ENCODE measurements at places on chromosomes 11 and 22. TPM values are rescaled to one million over a fixed set of nuclear protein-coding genes. Genes with fewer than 3 reads are reported as not detected.

The GRAMD4 gene
- total RNA-seq, result 55.8 TPM

The GRK3 gene
- 62.9 TPM for total RNA-seq

The ACR gene
- total RNA-seq, result not detected

The TMEM86A gene
- 6.9 TPM for total RNA-seq

The PARVA gene
- 5.6 TPM for total RNA-seq

The OR8U1 gene
- not detected for total RNA-seq

The NFAM1 gene
- total RNA-seq, result 0.62 TPM

The TRIM21 gene
- total RNA-seq, result 6.6 TPM

The ADAMTS15 gene
- total RNA-seq, result 4.7 TPM

DNA sequence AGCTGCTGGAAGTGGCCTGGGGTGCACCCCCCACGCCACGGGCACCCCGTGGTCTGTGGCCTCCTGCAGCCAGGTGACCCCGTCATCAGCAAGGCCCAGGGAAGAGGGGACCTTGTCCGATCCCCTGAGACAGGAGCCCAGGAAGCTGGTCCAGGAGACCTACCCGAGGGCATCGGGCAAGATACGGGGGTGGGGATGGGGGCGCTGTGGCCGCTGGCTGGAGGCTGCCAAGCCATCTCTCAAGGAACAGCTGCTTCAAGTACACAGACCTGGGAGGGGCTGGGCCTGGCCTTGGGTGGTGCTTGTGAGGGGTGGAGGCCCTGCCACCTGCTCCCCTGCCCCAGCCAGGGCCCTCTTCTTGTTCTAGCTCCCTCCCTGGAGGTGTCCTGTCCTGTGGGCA lies 1272.1 kb downstream of the BRD1 start:
- no peak for DNase-seq

DNA sequence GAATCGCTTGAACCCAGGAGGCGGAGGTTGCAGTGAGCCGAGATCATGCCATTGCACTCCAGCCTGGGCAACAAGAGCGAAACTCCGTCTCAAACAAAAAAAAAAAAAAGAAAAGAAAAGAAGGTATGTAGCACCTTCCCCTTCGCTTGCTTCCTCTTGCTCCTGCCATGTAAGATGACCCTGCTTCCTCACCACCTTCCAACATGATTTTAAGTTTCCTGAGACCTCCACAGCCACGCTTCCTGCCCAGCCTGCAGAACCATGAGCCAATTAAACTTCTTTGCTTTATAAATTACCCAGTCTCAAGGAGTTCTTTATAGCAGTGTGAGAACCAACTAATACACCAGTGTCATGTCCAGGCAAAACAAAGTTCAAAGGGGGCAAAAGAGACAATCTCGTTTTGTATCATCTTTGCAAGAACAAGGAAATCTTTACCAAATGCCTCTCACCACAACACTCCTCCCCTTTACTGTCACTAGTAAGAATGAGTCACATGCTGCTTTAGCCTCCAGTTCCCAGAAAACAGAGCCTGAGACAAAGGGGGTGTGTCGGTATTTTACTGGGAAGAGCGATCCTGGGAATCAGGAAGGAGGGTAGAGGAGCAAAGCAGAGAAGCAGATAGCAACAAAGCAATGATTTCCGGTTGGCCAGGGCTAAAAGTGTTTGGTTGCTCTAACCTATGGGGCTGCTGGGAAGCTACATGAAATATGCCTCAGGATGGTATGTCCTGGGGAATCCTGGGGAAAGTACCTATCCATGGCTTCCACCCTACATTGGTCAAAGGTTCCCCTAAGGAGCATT lies 10.5 kb upstream of the MCHR1 start:
- no peak for DNase-seq

DNA sequence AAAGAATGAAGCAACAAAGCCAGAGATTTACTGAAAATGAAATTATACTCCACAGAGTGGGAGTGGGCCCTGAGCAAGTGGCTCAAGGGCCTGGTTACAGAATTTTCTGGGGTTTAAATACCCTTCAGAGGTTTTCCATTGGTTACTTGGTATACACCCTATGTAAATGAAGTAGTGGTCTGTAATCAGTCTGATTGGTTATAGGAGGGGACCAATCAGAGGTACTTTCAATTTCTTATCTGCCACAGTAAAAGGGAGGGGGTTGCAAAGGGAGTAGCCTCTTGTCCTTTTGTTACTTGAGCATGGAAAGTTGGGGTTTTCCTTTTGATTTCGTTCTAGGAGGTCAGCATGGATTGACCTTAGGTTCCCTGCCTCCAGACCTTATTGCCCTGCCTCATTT lies 63.5 kb downstream of the ATM start:
- no peak for DNase-seq

DNA sequence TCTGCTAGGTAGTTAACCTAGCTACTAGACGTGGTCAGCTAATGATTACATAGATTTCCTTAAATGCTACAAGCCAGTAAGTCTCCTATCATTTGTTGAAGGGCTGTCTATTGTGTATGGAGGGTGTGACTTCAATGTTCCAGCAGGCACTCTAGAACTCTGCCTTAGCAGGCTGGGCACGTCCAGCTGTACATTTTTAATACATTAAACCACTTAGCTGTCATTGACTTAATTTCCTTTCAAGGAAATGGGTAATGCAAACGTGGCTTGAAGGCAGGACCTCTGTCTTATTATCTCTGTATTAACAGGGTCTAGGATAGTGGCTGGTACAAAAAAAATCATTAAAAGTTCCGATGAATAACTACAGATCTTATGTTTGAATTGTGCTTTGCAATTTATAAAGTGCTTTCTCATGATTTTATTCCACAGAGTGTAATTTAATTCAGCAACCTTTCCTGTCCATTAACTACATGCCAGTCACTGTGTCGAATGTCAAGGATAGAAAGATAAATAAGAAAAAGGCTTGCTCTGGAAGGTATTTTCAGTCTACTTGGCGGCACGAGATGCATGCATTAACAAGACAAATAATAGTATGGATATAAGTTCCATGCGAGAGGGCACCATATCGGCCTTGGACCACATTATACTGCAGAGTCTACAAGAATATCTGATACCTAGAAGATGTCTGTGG lies 60.3 kb downstream of the APOL3 start:
- no peak for DNase-seq

GRCh38 chr11:57742087-57742452 lies 779 bp downstream of the SELENOH start:
- no peak for DNase-seq

DNA sequence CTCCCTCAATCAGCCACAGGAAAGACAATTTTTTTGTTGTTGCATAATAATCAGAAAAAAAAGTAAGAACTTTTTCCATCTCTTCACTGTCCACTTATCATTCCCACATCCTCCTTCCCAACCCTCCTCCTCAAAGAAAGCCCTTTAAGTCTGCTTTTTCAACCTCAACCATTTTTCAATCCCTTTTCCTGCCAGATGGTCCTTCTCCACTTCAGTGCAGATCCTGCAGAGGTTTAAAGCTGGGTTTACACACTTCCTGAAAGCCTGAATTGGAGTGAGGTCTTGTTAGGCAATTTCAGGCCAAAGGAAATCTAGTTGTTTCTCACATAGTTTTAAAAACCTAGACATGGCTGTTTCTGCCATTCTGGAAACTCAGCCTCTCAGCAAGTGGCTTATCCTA lies 78.3 kb downstream of the RPL27A start:
- DNase-seq, result no peak

DNA sequence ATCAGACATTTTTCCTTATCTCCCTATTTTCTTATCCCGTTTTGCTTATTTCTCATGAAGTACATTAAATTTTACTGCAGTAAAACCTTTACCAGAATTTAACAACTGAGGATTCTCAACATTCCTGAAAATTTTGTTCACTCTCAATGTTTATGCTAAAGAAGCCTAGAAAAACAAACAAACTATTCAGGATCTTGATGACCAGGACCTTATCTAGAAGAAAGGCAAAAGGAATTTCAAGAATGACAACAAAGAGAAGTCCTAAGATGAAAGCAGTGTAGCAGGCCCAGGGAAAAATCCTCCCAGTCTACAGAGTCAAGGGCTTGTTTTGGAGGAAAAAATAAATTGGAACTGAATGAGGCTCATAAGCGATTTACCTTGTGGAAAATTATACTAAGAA lies 283.3 kb upstream of the ARHGAP42 start:
- DNase-seq, result no peak

DNA sequence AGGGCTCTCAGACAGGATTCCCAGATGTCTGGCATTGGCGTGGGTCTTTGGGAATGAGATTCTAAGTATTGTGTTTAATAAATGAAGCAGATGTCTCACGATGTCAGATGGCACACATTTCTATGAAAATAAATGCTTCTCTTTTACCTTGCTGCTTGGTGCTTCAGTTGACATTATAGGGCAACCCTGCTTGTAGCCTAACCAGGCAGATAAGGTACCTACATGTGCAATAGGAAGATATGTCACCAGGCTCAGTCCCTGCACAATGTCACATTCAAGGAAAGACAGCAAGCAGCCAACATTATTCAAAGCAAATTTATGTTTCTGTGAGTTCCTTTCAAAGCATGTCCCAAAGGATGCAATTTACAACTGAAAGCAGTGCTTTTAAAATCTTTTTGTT lies 43.4 kb upstream of the SYN3 start:
- DNase-seq, result no peak

GRCh38 chr22:38186429-38186828 lies 4.8 kb upstream of the PLA2G6 start:
- no peak for DNase-seq

DNA sequence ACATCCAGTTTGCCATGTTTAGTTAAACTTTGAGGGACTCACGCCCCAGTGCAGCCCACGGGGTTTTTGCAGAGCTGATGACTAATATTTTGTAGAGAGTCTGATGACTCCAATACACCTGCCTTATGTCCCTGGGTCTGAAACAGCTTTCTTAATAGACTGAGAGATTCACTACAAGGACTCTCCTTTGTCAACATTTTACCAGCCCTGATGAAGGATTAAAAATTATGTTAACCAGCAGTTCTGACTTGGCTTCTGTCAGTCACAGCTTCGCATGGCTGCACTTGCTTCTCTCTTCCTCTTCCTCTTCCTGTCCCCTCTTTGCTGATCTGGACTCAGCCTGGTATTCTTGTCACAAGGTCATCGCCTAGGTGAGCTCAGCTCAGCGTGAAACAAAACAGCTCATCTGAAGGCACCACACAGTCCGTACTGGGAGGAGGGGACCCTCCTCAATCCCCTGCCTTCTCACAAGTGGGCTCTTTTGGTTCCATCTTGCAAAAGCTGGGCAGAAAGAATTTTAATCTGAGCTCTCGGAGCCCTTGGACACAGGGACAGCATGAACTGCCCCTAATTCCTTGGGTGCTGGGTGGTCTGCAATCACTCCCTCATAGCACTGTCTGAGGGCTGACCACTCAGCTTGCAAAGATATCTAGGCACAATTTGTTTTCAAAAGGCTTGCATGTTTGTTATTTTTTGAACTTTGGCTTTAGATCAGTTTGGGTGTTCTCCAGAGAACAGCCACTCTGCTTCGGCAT lies 38.1 kb upstream of the POU2AF1 start:
- DNase-seq, result no peak

GRCh38 chr11:69501891-69502860 lies 20.7 kb downstream of the LINC01488 start:
- DNase-seq, result no peak

DNA sequence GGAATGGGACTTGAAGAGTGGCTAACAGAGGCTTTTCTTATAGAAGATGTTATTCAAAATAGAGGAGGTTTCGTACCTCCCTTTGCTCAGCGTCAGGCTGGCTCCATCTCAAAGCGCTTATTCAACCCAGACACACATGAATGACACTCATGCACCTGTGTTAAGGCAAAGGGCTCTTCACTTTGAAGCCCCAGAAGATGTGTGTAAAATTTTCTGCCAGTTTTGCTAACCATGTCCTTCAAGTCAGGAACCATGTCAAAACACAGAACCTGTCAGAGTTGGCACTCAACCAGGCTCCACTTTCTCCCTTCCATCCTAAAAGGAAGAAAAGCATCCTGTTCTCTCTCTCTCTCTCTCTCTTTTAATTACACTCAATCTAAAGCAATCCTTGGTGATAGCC lies 352.8 kb upstream of the NARS2 start:
- no peak for DNase-seq

GRCh38 chr11:134413043-134413825 lies 1.2 kb upstream of the B3GAT1 start:
- DNase-seq, result peak; percentile 54

- DNase-seq, result no peak
Observed at GRCh38 chr11:80084608-80085007, 643.8 kb upstream of the TENM4 start.

- DNase-seq, result no peak
Observed at GRCh38 chr11:122653916-122654585, 1.5 kb upstream of the UBASH3B start.

GRCh38 chr11:124511745-124512144 lies 31.7 kb downstream of the OR8B12 start:
- DNase-seq, result no peak

DNA sequence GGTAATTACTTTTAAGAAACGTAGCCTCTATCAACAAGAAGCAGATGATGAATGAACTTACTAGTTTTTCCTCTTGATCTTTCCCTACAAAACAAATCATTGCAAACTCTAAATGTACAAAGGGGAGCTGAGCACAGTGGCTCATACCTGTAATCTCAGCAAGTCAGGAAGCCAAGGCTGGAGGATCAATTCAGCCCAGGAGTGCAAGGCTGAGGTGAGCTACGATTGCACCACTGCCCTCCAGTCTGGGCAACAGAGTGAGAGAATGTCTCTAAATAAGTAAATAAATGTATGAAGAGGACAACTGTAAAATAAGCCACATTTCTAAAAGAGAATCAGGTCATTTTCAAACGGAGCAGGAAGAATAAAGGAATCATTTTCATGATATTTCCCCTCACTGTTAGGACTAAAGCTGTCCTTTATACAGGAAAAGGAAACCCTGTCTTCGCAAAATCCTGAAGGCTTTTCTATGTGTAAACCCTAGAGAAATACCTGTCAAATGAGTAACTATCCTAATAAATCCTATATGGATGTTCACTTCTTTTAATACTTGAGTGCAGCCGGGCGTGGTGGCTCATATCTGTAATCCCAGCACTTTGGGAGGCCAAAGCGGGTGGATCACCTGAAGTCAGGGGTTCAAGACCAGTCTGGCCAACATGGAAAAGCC lies 41.2 kb downstream of the RRAS2 start:
- DNase-seq, result no peak

GRCh38 chr11:27310182-27310581 lies 52.8 kb downstream of the CCDC34 start:
- no peak for DNase-seq

DNA sequence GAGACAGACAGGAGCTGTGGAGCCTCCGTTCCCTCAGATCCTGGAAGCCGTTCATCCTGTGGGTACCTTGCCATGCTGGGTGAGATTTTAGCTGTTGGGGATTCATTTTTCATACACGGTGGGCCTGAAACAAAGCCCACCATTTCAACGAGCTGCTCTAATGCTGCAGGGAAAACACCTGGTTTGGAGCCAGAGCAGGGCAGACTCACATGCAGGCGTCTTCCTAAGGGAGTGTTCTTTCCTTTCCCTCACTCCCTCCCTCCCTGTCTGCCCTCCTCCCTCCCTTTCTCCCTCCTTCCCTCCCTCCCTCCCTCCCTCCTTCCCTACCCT lies 52.5 kb downstream of the CD6 start:
- DNase-seq, result no peak
